ENCODE measurements at places on chromosomes 1 and 21.
A peak's percentile ranks its signal among the peaks of the same experiment; 100 is the strongest.

GRCh38 chr1:15168479-15168878 lies 14.9 kb downstream of the TMEM51 start:
- DNase-seq: no peak

GRCh38 chr1:46221749-46222148 lies 18.6 kb downstream of the LURAP1 start:
- no peak for DNase-seq

- no peak for DNase-seq
These were observed 717.9 kb downstream of the AMY1C start for GRCh38 chr1:104467590-104467989.

DNA sequence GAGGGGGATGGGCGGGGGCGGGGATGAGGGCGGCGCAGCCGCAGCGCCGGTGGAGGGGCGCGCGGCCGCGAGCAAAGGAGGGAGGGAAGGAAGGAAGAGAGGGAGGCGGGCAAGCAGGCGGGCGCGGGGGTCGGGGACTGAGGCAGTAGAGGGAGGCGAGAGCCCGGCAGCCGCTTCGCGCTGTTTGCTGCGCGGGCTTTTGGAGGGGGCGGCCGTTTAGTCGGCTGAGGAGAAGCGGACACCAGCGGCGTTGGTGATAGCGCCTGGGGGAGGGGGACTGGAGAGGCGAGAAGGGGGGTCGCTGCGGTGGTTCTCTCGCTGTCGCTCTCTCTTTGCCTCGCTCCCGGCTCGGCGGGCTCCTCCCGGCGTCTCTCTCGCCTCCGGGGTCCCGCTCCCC lies at the start of gene HS2ST1:
Gene HS2ST1 (plus strand): TSS at position 35 of the 397 bp plus-strand sequence.
- DNase-seq: no peak

GRCh38 chr1:39297551-39297950 lies 93.1 kb downstream of the MACF1 start:
- DNase-seq: no peak

DNA sequence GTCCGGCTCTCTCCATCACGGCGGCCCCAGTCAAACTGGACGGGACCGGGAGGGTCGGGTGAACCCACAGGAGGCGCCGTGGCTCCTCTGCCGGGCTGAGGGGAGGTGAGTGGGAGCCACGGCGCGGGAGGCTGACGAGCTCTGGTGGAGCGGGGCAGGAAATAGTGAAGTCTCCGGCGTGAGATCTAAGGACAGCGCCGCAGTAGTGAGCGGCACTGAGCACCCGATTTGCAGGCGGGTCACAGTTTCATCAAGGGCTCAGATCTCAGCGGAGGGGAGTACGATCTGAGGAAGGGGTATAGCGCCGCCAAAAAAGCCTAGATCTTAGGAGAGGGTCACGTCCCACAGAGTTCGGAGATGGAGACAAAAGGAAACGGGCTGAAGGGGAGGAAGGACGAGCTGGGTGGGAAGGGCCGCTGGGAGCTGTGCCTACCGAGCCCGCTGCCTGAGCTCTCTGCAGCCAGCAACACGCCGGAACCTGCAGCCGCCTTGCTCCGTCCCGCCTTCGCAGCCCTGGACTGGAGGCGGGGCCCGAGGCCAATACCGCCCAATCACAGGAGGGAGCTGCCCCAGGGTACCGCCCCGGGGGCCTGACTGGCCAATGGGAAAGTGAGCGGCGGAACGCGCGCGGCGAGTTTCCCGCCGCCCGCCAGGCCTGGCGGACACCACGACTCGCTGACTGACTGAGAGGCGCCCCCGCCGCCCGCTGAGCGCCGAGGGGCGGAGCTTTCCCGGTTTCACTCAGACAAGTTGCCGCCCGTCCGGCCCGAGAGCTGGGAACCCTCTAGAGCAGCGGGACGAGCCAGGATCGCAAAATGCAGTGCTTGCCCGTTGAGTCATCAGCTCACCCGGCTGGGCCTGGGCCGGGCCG lies 1.9 kb downstream of the SFN start:
- peak; percentile 93 for DNase-seq

- no peak for DNase-seq
These were observed 33.7 kb downstream of the RAB3B start for GRCh38 chr1:51956528-51957509.

DNA sequence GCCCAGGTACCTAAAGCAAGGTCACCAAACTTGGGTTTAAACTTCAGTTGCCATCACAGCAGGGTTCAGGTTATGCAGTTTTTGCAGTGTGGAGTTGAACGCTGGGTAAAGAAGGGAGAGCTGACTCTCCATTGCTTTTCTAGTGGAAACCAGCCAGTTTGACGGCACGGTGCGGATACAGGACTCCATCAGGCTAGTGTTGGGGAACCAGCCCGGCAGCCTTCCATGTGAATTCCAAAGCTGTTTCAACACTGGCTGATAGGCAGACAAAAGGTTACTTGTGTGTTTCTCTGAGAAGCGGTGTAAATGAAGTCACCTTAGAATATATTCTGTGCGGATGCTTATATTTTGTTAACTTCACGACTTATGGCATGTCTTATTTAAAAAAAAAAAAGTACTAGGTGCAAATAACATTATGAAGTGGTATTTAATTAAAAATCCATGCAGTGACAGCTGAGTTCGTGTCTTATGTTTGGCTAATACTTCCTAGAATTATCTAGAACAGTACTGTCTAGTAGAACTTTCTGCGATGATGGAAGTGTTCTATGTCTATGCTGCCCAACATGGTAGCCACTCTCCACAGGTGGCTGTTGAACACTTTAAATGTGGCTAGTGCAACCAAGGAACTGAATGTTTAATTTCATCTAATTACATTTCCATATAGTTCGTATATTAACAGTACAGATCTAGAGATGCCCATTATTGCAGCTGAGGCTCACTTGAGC lies 29.9 kb upstream of the RCAN3 start:
- DNase-seq: no peak

- no peak for DNase-seq
These were observed 142.1 kb downstream of the NEGR1 start for GRCh38 chr1:72140222-72140621.

- DNase-seq: no peak
These were observed 14.6 kb upstream of the AGBL4 start for GRCh38 chr1:50038237-50038809.

GRCh38 chr1:42418516-42418915 lies 37.3 kb downstream of the ZMYND12 start:
- no peak for DNase-seq

GRCh38 chr1:212294983-212295382 lies 9.8 kb downstream of the PPP2R5A start:
- no peak for DNase-seq

DNA sequence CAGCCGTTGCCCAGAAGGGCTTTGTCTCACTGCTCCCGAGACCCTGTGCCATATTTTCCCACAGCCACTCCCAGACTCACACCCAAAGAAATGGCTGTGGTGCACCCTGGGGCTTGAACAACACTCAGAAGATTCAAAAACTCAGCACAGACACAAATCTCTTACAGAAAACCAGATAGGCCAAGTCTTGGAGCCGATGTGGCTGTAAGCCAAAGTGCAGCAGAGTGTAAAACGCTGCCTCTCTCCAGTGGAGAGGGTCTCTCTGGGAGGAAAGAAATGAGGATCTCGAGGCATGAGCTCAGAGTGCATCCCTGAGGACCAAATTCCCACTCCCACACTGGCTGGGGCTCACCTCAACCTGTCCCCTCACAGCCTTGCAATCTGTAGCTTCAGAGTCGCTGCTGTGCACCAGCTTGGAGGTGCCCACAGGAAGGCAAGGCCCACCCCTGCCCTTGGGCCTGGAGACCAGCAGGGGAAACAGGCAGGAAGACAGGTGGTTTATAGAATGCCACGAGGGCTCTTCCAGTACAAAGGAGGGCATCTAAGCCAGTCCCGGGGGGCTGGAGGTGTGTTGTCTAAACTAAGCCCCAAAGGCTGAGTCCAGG lies 171.3 kb upstream of the AJAP1 start:
- no peak for DNase-seq

GRCh38 chr21:44898851-44899767 lies 21.6 kb downstream of the ITGB2 start:
- DNase-seq: no peak

GRCh38 chr1:173134029-173134428 lies 73.1 kb downstream of the TNFSF4 start:
- DNase-seq: no peak

- DNase-seq: no peak
These were observed 80.2 kb downstream of the RABGAP1L start for GRCh38 chr1:174239541-174239940.

- DNase-seq: no peak
These were observed 18.7 kb upstream of the SLAMF1 start for GRCh38 chr1:160665330-160666078.

GRCh38 chr1:42983253-42983652 lies 24.6 kb upstream of the SLC2A1 start:
- no peak for DNase-seq

DNA sequence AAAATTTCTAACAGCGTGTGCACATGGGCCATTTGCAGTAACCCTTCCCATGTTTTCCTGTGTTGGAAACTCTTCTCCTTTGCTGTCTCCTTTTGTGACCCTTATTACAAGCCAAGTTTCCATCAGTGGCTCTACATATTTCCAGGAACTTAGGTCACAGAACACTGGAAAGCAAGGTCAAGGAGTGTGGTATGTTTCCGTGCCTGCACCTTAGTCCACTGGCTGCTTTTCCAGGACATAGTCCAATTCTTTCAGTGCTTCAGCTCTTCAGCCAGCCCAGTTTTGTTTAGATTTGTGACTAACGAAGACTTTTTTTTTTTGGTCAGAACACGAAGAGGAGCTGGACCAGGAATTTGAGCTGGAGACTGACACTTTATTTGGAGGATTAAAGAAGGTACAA lies 33.8 kb downstream of the HHAT start:
- DNase-seq: no peak

- DNase-seq: no peak
These were observed 15.9 kb upstream of the NIBAN1 start for GRCh38 chr1:184990204-184990603.

DNA sequence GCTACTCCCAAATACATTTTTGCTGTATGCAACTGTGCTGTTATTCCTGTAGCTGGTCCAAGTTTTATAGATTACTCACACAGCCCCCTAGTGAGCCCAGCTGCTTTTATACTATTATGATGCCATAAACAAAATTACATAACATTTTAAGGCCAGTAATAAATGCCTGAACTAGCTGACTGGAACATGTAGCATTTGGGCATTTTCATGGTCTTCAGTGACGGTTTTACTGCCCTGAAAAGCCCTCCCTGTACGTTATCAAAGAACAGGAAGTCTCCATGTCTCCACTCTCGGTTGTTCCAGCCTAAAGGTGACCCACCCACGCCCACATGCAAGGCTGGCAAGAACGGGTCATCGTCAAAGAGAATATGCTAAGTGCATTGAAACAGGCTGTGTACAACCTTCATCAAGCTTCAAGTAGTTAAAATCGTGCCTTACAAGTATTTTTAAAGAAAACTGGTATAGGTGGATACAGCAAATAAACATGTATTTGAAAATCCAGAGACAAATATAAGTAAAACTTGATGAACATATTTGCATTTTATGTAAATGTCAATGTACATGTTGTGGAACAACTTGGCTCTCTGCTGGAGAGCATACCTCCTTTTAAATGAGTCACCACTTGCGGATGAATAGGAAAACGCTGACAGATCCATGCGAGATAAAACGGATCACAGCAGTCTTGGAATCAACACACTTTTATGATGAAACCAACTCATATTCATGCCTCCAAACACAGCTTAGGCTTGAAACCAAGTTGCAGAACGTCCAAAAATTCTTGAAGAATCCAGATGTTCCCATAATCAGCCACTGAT lies 520.5 kb downstream of the SMYD3 start:
- DNase-seq: no peak

GRCh38 chr21:34956416-34957316 lies 92.4 kb downstream of the RUNX1 start:
- no peak for DNase-seq

GRCh38 chr1:218349348-218350034 lies 4.4 kb downstream of the TGFB2 start:
- DNase-seq: no peak

DNA sequence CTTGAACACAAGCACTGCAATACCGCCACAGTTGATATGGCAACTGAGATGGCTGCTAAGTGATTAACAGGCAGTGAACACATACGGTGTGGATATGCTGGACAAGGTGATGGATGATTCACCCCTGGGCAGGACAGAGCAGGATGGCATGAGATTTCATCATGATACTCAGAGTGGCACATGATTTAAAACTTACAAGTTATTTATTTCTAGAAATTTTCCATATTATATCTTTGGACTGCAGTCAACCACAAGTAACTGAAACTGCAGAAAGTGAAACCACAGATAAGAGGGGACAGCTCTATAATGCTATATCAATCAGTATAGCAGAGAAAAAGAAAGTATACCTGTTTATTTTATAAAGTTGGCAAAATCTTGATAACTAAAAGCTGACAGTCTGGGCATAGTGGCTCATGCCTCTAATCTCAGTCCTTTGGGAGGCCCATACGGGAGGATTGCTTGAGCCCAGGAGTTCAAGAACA lies 47.9 kb downstream of the PHACTR4 start:
- DNase-seq: no peak

GRCh38 chr1:32729254-32730046 lies 26.9 kb upstream of the SYNC start:
- DNase-seq: no peak

- no peak for DNase-seq
These were observed 51.1 kb downstream of the ODF2L start for GRCh38 chr1:86345042-86345441.

- DNase-seq: no peak
These were observed 169.6 kb downstream of the DISC1 start for GRCh38 chr1:231796141-231796540.

DNA sequence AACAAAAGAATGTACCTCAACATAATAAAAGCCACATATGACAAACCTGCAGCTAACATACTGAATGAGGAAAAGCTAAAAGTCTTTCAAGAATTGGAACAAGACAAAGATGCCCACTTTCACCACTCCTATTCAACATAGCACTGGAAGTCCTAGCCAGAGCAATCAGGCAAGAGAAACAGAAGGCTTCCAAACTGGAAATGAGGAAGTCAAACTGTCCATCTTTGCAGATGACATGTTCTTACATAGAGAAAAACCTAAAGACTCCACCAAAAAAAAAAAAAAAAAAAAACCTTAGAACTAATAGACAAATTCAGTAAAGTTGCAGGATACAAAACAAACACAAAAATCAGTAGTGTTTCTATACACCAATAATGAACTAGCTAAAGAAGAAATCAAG lies 20.2 kb downstream of the NSL1 start:
- DNase-seq: no peak

- no peak for DNase-seq
These were observed 17.5 kb upstream of the TACSTD2 start for GRCh38 chr1:58594546-58594945.

DNA sequence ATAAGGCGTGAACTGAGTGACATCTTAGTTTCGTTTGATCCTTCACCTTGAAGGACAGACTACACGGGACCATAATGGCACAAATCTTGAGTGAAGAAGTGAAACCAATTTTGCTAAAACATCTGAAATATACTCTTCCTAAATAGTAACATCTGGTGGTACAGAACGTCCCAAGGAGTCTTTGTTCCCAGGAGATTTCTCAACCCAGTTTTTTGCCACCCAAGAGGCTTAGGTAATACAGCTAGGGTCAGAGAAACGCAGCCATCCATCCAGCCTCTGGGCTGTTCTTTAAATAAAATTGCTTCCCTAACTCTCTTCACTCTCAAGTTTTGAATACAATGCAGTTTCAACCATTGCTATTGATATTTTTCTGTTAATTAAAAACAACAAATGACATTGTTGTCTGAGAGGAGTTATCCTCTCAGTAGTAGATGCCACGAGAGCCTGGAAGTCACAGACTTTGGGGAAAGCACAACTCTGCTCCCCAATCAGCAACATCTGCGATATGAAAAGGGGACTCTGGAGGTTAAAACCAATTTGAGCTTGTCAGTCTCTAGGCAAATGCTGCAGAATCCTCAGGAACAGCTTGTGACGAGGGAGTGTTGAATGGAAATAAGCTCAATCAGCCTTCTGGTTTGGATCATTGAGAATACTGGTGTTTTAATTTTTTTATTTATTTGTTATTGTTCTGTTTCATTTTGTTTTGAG lies 394.3 kb upstream of the ADGRL2 start:
- no peak for DNase-seq

Data from stimulated activated CD4-positive, alpha-beta T cell treated with anti-CD3 and anti-CD28 coated beads, Interleukin-4, amount 100 ng/mL, for 48 hours (primary cell).